ENCODE measurements at places on chromosomes 16 and 17.

DNA sequence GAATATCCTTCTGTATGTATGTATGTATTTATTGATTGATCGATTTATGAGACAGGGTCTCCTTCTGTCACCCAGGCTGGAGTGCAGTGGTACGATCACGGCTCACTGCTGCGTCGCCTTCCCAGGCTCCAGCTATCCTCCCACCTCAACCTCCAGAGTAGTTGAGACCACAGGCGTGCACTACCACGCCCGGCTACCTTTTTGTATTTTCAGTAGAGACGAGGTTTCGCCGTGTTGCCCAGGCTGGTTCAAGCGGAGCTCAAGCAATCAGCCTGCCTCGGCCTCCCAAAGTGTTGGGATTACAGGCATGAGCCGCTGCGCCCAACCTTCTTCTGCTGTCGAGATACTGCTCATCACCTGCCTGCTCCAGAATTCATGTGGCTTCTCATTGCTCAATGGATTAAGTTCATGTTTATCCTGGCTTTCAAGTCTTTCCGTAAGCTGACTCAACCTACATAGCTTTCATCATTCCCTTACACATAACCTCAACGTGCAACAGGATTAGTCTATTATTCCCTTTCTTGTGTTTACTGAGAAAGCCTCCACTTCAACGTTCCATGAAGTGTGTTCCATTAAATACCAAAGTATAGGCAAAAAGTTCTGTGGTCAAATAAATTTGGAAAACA, 13.6 kb downstream of the TAC4 start:
- no peak for DNase-seq

DNA sequence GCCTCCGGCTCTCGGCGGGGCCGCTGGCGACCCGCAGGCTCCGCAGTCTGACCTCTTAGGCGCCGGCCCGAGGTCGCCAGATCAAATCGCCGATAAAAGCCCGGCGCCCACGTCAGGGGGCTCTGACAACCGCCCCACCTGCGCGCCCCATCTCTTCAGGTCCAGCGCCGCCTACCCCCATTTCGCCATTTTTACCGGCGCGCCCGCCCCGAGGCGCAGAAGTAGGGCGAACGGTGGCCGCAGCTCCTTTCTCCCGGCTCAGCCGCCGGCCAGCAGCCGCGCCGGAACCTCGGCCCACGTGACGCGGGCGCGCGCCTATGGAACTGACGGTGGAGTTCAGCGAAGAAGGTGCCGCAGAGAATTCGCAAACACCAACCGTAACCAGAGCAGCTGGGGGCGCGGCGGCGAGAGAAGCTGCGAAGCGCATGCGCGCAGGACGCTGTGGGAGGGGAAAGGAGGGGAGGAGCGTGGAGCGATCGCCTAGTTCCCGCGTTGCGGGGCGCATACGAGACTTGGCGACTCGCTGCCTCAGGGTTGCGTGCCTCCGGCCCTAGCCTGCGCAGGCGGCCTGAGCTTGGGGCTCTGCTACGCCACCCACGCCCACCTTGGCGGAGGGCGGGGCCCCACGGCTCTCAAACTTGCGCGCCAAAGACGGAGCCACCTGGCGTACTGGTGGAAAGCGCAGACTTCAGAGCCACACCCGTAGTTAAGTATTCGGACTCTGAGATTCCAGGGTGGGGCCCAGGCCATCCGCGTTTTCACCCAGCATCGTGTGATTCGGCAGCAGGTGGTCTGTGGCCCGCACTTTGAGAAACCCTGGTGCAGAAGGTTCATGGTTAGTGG, at the start of gene TRIM37:
TSS of gene TRIM37 (minus strand) at position 418 of the 843 bp plus-strand sequence. CDS start 419 bp downstream, outside the sequence.
- peak; percentile 93 for DNase-seq

GRCh38 chr17:77266891-77267341, 126.1 kb downstream of the SEC14L1 start:
- no peak for DNase-seq

DNA sequence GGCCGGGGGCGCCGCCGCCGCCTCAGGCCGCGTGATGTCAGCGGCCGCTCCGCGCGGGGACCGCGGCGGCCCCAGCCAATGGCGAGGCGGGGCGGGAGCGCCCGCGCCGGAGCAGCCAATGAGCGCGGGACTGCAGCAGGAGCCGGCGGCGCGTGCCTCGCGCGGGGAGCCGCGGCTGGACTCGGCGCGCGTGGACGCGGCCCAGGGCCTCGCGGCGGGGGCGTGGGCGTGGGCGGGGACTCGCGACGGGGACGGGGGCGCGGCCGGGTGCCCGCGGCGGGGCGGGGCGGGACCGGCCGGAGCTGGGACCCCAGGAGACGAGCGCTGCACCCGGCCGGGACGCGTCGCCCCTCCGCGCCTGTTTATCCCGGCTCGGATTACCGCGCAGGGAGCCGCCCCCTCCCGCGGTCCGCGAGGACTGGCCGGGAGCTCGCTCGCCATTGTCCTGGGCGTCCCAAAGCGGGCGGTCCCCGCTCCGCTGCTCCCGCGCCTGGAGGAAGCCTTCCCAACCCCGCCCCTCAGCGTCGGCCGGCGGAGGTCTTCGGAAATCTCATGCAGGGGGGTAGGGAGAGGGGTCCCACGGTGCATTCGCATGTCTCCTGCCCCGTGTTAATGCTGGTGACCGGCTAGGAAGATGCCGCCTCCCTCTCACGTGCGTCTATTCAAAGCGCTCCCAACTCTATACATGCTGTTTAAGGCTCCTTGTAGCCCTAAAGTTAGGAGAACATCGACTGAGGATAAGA, at the start of gene RNF157:
TSS of gene RNF157 (minus strand) at position 33 of the 743 bp plus-strand sequence. CDS start 253 bp downstream, outside the sequence.
- no peak for DNase-seq

DNA sequence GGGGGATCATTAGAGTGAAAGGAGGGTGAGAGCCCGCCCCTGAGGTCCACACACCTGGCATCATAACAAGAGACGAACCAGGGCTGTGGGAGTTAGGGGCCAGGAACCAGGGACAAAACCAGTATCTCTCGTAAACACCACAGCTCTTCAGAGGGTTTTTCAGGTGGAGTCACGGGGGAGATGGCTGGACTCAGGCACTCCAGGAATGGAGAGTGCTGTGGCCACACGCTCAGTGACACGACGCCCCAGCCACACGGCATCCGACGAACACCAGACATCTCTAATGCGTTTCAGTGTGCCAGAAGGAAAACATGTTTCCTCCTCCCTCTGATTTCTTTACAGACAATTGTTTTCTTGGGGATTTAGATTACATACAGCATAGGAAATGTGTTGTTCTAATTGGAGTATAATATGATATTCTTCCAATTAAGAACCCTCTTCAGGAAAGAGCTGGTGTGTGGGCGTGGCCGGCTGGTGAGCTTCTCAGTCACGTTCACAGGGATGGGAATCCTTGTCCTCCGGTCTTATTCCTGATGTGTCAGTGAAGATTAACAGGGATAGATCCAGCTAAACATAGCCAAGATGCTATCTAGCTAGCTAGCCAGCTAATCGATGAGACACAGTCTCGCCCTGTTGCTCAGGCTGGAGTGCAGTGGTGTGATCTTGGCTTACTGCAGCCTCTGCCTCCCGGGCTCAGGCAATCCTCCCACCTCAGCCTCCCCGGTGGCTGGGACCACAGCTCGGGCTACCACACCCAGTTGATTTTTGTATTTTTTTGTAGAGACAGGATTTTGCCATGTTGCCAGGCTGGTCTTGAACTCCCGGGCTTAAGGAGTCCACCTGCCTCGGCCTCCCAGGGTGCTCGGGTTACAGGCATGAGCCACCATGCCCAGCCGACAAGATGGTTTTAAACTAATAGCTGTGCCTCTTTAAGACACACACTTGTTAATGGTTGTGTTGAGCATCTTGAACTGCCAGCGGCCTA, 98.6 kb downstream of the BANP start:
- DNase-seq, result no peak

- no peak for DNase-seq
Measured at GRCh38 chr16:22915003-22915402, 101.0 kb downstream of the HS3ST2 start.

- DNase-seq, result no peak
Measured at GRCh38 chr17:49370971-49371834, 9.2 kb upstream of the ZNF652 start.

DNA sequence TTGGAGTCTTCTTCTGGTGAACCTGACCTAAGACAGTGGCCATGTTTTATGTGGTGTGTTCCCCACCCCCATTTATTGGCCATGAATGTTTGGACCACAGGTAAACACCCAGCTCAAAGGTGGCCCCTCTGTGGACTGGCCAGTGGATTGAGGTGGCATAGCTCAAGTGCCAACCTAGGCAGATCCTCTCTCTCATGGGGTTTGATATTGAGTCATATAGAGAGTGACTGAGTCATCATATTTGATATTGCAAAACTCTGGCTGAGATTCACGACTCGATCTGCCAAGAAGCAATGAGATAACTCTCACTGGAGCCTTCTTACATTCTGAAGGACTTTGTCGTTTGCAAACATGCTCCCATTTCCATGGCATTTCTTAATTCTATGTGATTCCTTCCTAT, 10.5 kb upstream of the TEKT3 start:
- no peak for DNase-seq

All from renal cortical epithelial cell (primary cell).